ENCODE measurements at places on chromosomes 12 and 14. TPM values are rescaled to one million over a fixed set of nuclear protein-coding genes. Genes with fewer than 3 reads are reported as not detected.

KLRC1 gene
- 0.12 TPM for total RNA-seq

BLTP3B gene
- 72.6 TPM for total RNA-seq

- H3K4me1 ChIP-seq = no peaks in the 10 kb centered on the region
- H3K36me3 ChIP-seq = no peaks in the 10 kb centered on the region
- H3K27me3 ChIP-seq = peaks cover 4% of the 10 kb centered on the region
Observed at GRCh38 chr12:91746976-91747375, 398.7 kb downstream of the BTG1 start.

- H3K36me3 ChIP-seq = no peaks in the 10 kb centered on the region
- H3K27ac ChIP-seq = no peak overlapping the region
- no peak for DNase-seq
Observed at GRCh38 chr14:31068235-31068634, 42.1 kb upstream of the STRN3 start.

GRCh38 chr12:92365333-92365732 lies 219.7 kb upstream of the BTG1 start:
- H3K4me1 ChIP-seq = peaks cover 50% of the 10 kb centered on the region
- H3K36me3 ChIP-seq = peaks cover 15% of the 10 kb centered on the region
- DNase-seq = no peak

GRCh38 chr12:5656836-5657235 lies 224.9 kb downstream of the NTF3 start:
- H3K27ac ChIP-seq = no peak overlapping the region
- no peaks in the 10 kb centered on the region for H3K36me3 ChIP-seq
- no peak for DNase-seq
- H3K4me3 ChIP-seq = no peak overlapping the region
- peaks cover 1% of the 10 kb centered on the region for H3K27me3 ChIP-seq
- no peaks in the 10 kb centered on the region for H3K4me1 ChIP-seq

DNA sequence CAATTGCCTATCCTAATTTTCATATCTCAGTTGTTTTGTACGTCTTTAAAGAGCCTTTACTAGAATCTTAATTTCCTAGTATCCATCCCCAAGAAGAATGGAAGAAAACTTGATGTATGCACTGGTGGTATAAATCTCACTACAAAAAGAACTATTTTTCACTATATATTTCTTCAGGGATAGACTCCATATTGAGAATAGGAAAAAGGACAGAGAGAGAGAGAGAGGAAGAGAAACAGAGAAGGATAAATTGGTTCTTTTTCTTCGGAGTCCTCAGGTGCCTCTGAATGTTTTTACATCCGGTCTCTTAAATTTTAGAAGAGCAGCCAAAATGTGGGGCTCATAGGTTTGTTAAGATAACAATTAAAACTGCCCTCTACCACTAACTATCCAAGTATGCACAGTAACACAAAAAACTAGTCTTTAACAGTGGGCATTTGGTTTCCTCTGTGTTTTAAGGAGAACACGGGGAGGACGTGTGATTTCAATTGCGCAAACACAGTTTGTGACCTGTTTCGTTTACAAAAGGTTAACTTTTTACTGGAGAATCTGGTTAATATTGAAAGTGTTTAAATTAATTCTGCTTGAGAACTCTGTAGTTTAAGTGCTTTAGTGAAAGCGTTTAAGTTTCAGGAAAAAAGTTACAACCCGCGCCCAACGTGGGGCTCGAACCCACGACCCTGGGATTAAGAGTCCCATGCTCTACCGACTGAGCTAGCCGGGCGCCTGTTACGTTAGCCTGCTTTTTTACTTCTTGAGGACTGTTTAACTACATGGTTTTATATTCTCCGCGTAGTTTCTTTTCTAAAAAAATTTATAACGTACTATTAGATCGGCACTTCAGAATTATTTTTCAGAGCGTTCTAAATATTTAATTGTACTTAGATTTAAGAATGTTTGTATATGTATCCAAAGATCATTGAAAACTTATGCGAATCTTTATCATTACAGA lies 5.1 kb upstream of the PSMA3 start:
- H3K36me3 ChIP-seq = no peaks in the 10 kb centered on the region
- H3K4me3 ChIP-seq = no peak overlapping the region
- H3K27me3 ChIP-seq = no peaks in the 10 kb centered on the region
- peak; percentile 68 for DNase-seq

Measured in activated T-helper 1 cell treated with anti-CD3 and anti-CD28 coated beads, Interleukin-12 subunit alpha, Interleukin-12 subunit beta, Interleukin-2, Interleukin-4 antibody, amounts not matched to agents 30 ng/mL and 10 ng/mL and 1 ng/mL, durations not matched to agents 14 hours and 24 hours and 36 hours (primary cell).